NCI-H2107 (cell line): ENCODE measurements at places on chromosomes 7 and 10.

GRCh38 chr7:129713544-129713943, 102.0 kb downstream of the NRF1 start:
- DNase-seq = no peak

- DNase-seq = no peak
Observed at GRCh38 chr10:14926061-14926470, 27.8 kb downstream of the DCLRE1C start.

DNA sequence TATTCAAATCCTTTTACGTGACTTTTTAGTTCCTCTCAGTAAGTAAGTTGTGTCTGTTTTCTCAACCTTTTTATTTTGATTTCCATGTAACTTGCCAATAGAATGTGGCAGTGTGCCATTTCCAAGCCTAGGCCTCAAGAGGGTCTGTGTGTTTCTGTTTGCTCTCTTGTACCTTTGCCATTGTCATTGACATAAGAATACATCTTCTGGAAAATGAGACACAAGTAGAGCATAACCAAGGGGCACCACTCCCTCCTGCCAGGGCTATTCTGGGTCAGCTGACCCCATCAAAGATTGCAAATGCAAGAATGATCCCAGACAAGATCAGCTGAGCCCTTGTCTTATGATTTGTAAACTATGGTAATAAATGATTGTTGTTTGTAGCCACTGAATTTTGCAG, 524.0 kb downstream of the IPMK start:
- no peak for DNase-seq

DNA sequence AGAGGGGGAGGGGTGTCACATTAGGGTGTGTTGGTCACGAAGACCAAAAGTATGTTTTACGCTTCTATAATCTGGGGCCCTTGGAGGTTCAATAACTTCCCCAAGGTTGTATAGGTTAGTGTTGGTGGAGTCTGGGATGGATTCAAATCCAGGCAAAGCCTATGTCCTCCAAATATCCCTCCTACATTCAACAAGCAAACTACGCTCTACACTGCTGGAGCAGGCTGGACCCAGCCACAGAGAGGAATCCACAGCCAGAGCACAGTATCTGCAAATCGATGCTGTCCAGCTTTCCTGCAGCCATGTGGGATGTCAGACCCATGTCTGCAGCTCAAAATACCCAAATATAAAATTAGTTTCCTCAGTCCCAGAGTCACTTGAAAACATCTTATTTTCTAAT, 198.0 kb downstream of the COBL start:
- no peak for DNase-seq

GRCh38 chr10:126658928-126659327, 11.6 kb downstream of the C10orf90 start:
- no peak for DNase-seq

GRCh38 chr7:128407751-128408708, 1.8 kb downstream of the IMPDH1 start:
- no peak for DNase-seq

DNA sequence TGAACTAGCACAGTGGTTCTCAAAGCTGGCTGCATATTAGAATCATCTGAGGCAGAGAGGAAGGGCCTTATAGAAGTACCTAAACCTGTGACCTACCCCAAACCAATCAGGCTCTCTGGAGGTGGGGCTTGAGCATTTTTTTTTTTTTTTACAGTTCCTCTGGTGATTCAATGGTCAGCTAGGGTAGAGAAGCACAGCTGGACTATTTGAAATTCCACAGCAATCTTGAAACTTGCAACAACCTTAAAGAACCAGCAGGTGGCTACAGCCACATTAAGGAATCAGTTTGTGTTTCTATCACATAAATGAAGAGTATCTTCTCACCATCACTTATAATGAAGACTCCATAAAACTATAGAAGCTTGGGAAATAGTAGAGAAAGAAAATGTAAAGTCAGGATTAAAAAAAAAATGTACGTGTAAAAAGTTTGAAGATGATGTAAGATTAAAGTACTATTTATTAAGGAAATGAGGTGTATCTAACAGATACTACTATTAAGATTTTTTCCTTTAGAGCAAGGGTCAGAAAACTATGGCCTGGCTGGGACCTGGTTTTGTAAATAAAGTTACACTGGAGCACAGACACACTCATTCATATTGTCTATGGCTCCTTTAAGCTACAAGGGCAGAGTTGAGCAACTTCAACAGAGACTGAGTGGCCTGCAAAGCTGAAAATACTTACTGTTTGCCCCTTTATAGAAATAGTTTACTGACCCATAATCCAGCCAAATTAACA, 3.8 kb downstream of the RTKN2 start:
- DNase-seq = no peak

DNA sequence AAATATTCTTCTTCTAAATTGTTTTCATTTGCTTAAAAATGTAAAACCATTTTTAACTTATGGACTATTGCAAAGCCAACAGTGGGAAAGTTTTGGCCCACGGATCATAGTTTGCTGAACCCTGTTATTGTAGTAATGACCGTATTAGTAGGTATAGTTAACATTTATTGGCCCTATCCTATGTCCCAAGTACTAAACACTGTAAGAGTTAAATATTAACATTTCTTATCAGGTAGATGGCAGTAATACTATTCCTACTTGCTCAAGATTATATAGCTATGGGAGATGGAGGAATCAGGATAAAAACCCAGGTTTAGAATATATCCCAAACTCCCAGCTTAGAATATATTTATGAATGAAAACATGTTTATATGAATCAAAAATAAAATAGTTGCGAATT, 993.2 kb downstream of the SORCS3 start:
- DNase-seq = no peak

- no peak for DNase-seq
Observed at GRCh38 chr10:86929468-86930380, 27.7 kb downstream of the MMRN2 start.

DNA sequence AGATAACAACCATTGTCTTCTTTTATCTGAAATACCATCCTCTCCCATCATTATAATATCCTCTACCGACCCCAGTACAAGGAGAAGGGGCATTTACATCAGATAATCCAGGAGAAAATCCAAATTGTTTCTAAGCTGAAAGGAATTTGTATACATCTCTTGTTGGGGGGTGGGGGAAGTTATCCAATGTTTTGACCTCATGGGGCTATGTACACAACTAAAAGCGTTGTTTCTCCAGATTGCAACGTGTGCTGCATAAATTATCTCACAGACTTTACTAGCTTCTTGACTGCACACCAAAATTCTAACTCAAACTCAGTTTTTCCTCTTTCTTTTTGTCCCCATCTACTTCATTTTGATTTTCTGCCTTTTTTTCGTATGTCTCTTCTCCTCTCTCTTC, 156.7 kb downstream of the TWIST1 start:
- DNase-seq = no peak

DNA sequence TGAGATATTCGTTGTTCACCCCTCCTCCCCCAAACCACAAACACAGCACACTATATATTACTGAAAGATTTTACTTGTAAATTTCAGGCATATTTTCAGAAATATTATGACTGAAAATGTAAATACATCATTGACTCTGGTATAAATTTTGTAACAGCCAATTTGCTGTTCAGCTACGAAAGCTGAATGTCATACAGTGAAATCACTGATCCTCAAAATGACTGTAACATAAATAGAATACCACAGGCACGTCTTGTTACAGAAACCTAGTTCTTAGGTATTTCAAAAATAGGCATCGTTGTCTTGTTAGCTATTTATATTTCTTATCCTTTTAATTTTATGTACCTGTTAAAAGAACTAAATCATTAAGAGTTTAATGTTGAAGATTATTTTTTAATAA, 15.1 kb downstream of the TRUB1 start:
- no peak for DNase-seq

DNA sequence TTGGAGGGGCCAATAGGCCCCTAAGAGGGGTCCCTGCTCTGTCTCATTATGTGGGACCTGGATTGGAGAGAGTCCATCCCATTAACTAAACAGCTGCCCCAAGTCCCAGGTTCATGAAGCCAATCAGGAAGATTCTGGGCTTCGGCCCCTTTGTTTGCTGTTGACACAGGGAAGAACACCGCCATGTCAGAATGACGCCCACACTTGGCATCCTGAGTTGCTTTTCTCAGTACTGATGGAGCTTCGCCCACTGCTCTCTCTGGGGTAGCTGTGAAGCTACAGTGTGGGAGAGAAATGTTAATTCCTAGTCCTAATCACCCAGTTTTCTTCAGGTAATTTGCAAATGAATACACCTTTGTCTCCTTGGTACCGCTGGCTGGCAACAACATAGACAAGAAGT, 264.7 kb downstream of the GLRX3 start:
- no peak for DNase-seq

- DNase-seq = no peak
Observed at GRCh38 chr7:91165006-91165845, 99.0 kb upstream of the FZD1 start.

- no peak for DNase-seq
Observed at GRCh38 chr10:46098386-46098785, 52.3 kb upstream of the MSMB start.

- no peak for DNase-seq
Observed at GRCh38 chr7:47381134-47381495, 200.8 kb downstream of the TNS3 start.

DNA sequence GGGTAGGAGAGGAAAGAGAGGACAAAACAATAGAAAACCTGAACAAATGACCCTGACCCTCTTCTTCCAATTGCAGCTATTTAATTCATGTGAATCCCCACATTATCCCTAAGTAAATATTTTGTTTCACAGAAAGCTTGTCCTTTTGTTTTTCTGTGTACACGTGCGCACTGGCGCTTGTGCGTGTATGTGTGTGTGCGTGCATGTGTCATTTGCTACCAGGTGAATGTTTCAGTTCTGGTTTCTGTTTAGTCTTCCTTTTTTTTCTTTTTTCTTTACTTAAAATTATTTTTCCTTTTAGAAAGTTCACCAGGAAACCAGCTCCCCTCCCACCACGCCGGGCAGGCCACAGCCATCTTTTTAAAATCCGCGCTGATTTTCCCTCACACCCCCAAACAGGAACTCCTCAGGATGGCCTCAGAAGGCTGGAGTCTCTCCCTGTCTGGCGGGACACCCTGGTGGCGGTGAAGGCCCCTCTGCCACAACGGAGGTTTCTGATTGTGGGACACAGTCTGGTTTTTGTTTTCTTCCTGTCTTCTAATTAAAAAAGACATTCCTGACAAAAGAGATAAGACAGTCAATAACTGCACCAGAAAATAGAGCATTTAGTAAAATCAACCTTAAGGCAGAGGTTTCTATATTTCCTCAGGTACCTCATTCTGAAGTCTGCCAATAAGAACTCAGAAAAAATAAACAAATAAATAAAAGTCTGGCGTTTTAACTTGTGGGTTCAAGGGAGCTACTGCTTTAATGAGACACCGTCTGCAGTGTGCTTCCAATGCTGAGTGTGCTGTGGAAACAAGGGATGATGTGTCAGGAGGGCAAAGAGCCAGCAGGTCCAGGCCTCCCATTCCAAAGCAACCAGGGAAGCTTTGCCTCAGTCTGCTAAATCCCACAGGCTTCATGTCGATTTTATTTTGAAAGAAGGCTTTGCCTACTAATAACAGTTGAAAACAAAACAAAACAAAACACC, 17.4 kb downstream of the IRF5 start:
- DNase-seq = no peak

- DNase-seq = no peak
Observed at GRCh38 chr10:86178401-86179152, 188.0 kb downstream of the GRID1 start.

- no peak for DNase-seq
Observed at GRCh38 chr10:16999665-17000451, 129.8 kb downstream of the CUBN start.

- no peak for DNase-seq
Observed at GRCh38 chr10:34397324-34397723, 417.8 kb downstream of the PARD3 start.

- DNase-seq = no peak
Observed at GRCh38 chr7:35817930-35818329, 17.1 kb downstream of the SEPTIN7 start.

GRCh38 chr7:130435311-130435854, 5.4 kb downstream of the CEP41 start:
- DNase-seq = no peak

DNA sequence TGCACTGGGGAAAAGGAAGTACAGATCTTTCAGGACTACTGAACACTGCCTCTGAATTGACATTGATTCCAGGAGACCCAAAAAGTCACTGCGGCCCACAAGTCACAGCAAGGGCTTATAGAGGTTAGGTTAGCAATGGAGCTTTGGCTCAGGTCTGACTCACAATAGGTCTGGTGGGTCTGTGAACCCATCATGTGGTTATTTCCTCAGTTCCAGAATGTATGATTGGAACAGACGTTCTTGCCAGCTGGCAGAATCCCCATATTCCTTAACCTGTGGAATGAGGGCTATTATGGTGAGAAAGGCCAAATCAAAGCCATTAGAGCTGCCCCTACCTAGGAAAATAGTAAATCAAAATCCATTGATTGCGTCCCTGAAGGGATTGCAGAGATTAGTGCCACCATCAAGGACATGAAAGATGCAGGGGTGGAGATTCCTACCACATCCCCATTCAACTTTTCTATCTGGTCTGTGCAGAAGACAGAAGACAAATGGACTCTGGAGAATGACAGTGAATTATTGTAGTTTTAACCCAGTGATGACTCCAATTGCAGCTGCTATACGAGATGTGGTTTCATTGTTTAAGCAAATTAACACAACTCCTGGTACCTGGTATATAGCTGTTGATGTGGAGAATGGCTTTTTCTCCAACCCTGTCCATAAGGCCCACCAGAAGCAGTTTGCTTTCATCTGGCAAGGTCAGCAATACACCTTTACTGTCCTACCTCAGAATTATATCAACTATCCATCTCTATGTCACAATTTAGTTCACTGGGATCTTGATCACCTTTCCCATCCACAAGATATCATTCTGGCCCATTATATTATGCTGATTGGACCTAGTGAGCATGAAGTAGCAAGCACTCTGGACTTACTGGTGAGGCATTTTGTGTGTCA, 44.5 kb upstream of the PIK3CG start:
- no peak for DNase-seq

- peak; percentile 28 for DNase-seq
Observed at GRCh38 chr10:123492016-123492415, 174.1 kb upstream of the GPR26 start.

DNA sequence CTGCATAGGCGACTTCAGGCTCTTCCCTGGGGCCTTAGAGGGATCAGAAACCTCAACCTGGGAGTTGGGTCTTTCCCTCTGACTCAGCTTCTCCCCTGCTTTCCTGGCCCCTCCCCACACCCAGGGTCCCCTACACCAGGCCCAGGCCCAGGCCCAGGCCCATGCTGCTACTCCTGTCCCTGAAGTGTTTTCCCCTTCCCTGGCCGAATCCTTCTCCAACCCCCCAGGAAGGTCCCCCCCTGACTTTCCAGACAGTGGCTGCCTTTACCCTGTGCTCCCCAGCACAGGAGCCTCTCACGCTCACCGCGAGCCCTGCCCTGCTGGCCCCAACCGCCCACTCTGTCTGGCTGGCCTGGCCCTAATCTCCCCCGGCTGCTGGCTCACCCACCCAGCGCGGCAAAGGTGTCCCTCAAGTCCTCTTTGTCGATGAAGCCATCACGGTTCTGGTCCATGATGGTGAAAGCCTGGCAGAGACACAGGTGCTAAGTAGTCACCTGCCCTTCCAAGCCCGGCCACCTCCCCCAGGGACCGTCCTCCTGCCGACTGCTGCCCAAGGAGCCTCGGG, 6.4 kb downstream of the MYL10 start:
- no peak for DNase-seq
